Stimulated activated CD4-positive, alpha-beta T cell treated with anti-CD3 and anti-CD28 coated beads, Interleukin-1b, Interleukin-23, amount 100 ng/mL, for 48 hours (primary cell): ENCODE measurements at places on chromosomes 13 and 19.

DNA sequence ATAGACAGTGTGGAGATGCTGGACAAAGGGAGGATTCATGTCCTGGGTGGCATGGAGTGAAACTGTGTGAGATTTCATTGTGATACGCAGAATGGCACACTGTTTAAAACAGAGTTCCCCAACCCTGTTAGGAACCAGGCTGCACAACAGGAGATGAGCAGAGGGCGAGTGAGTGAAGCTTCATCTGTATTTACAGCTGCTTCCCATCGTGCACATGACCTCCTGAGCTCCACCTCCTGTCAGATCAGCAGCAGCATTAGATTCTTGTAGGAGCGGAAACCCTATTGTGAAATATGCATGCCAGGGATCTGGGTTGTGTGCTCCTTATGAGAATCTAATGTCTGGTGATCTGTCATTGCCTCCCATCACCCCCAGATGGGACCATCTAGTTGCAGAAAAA, 72.5 kb downstream of the RAP2A start:
- DNase-seq: no peak

GRCh38 chr13:90919153-90919552, 428.3 kb upstream of the MIR17HG start:
- no peak for DNase-seq

GRCh38 chr19:48958006-48958405, 3.3 kb downstream of the BAX start:
- DNase-seq: no peak

DNA sequence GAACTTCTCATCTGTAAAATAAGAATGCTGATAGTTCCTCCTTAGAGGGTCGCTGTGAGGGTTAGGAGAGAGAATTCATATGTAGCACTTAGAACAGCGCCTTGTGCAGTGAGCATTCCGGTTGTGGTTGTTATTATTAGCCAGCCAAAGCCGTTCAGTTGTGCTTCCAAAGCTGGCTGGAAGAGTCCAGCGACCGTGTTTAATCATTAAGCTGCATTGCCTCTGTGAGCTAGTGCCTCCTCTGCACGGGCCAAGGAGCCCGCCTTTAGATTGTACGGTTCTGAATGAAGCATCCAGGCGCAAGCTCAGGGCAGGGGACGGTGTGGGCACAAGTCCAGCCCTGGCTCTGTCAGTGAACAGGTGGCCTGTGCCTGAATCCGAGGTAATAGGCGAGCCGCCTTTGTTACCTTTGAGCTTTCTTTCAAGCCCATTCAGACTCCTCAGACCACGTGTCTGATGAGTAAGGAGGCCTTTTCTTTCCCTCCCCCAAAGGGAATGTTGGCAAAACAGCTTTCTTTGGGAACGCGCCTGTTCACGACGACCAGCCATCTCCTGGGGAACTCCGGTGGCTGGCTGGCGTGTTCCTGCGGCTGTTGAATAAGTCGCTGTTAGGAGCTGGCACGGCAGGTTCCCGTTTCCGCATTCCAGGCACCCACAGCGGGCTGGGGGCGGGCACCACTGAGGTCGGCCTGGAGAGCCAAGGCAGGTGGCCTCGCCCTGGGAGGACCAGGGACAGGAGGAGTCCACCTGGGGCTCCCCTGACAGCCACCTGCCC, 25.1 kb downstream of the SIPA1L3 start:
- peak; percentile 3 for DNase-seq

DNA sequence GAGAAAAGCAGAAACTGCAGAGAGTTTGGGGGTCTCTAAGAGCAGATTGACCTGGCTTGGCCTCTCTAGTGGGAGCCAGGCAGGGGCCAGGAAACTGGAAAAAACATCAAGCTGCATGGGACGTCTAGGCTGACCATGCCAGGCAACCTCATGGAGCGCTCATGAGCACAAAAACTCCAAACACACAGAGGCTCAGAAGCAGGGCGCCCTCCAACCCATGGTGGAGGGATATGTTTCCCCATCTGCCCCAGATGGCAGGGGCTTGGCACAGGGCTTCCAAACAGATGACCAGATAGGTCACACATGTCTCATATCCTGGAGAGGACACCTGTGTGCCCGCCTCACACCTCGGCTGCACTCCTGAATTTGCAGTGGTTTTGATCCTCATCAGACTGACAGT, 879.0 kb downstream of the UQCRFS1 start:
- DNase-seq: no peak

- DNase-seq: no peak
These were observed 15.0 kb downstream of the EFNB2 start for GRCh38 chr13:106520251-106521054.

DNA sequence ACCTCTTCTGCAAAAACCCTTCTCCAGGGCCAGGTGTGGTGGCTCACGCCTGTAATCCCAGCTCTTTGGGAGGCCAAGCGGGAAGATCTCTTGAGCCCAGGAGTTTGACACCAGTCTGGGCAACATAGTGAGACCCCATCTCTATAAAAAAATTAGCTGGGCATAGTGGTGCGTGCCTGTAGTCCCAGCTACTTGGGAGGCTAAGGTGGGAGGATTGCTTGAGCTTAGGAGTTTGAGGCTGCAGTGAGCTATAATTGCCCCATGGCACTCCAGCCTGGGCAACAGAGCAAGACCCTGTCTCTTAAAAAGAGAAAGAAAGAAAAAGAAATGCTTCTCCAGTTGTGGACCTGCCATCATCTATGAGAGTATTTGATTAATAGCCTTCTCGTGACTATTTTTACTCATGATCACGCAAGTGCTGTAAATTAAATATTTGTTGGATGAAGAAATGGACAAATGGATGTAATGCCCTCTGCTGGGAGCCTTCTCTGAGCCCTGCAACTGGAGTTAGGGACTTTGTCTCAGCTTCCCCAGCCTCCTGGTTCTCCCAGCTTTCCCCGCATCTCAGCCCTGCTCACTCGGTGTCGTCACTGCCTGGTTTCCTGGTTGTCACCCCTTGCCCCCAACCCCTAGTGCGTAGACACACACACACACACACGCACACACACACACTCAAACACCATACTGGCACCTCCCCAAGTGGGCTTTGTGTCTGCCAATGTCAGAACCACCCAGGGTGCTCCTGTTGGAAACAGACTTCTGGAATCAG, 12.2 kb downstream of the WIZ start:
- DNase-seq: no peak

- peak; percentile 75 for DNase-seq
These were observed 405.0 kb downstream of the COG6 start for GRCh38 chr13:40060296-40061007.

DNA sequence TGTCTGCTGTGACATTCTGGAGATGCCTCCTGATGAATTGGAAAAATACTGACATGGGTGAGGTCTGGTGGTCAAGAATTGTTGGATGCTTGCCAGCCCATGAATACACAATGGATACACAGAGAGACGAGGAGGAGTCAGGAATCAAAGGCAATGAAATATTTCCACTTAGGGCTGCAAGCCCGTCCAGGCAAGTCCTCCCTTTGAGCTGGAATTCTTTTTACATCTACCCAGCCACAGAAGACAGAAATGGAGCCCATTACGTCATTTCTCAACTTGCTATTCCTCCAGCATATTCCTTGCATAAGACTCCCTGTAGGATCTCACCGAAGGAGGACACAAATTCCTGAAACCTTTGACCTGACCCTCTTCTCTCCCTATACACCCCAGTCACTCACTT, 15.7 kb upstream of the IGFL4 start:
- no peak for DNase-seq

DNA sequence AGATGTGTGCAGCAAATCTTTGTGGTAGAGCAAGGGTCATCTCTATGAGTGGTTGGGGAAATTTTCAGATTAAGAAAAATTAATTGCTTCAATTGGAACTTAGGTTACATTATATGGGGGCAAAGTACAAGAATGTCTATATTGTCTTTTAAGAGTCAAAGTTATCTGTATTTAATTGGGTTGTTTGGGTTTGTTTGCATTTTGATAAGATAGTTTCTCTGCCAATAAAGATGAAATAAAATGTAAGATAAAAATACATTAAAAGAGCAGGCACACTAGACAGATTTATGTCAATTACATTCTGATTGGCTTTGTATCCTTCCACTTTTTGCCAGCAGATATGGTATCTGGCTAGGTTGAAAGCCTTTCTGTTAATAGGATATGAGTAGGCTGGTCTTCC, 317.2 kb downstream of the OXGR1 start:
- no peak for DNase-seq

GRCh38 chr13:80338781-80339562, 2.0 kb downstream of the SPRY2 start:
- DNase-seq: peak; percentile 5

- no peak for DNase-seq
These were observed 18.8 kb downstream of the KL start for GRCh38 chr13:33034882-33035520.

GRCh38 chr13:94272038-94272437, 207.4 kb downstream of the DCT start:
- no peak for DNase-seq

DNA sequence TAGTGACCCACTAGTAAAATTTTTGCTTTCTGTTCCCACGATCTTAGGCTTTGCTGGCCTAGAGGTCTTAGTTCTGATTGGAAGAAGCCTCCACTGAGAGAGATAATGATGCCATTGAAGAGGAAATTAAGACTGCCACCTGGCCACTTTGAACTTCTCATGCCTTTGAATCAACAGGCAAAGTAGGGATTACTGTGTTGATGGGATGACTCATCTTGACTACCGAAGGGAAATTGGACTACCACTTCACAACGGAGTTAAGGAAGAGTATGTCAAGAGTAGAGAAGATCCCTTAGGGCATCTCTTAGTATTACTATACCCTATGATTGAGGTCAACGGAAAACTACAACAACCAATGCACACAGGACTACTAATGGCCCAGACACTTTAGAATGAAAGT, 12.7 kb upstream of the FREM2 start:
- DNase-seq: no peak

- DNase-seq: peak; percentile 67
These were observed 2.0 kb upstream of the INAFM1 start for GRCh38 chr19:47272448-47273312.

- no peak for DNase-seq
These were observed 4.9 kb downstream of the SIAH3 start for GRCh38 chr13:45846681-45847080.

GRCh38 chr13:98470920-98471319, 106.0 kb downstream of the STK24 start:
- DNase-seq: no peak

DNA sequence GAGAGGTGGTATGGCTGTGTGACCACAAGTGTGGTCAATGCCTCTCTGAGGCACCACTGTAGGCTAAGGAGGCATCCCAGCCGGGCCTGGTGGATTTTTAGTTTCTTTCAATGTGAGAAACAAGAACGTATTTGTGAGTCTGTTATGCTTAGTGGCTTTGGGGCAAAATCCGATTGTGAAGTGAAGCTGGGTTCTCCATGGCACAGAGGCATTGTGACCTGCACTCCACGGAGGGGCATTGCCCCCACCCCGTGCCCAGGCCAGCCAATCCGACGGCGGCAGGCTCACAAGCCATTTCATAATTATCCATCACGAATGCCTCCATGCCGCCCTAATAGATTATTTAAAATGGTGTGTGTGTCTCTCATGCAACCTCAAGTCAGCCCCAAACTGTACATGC, 151.6 kb downstream of the ZNF536 start:
- DNase-seq: no peak

- DNase-seq: peak; percentile 54
These were observed 3.5 kb downstream of the KLF2 start for GRCh38 chr19:16327911-16328823.

DNA sequence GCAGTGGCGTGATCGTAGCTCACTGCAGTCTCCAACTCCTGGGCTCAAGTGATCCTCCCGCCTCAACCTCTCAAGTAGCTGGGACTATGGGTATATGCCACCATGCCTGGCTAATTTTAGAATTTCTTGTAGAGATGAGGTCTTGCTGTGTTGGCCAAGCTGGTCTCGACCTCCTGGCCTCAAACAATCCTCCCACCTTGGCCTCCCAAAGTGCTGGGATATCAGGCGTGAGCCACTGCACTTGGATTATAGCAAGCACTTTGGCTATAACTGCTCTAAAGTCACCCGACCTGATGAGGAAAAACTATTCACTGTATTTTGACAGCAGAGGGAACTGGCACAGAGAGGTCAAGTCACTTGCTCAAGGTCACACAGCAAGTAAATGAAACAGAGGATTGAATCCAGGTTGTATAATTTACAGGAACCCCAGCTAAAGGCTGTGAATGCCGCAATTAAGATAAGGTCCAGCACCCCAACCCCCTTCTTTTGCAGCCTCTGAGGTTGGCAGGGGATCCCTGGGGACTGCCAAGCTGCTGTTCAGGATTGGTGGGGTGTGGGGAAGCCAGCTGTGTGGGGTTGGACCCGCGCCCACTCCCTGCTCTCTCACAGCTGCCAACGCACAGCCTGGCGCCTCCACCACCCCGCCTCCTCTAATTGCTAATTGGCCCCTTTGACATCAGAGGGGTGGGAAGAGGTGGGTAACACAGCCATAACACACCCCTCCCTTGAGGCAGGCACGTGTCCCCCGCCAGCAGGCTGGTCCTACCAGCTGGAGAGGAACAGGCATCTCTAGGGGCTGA, 6.0 kb downstream of the TMIGD2 start:
- no peak for DNase-seq

DNA sequence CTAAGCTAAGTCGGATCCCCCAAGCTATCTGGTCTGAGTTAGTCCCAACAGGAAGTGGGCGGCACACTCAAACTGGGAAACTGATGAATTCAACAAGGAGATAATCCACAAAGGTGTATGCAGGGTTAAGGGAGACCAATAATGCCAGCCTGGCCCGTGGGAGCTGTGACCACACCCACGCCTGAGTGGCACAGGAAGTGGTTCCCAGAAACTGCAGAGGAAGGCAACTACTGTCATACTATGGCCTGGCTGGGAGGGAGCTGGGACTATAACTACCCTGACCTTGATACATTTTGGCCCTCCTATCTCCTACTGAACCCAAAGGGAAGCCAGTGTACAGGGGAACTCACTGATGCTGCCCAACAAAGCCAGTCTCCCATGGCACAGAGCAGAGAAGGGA, 85.5 kb upstream of the TDRD3 start:
- no peak for DNase-seq

DNA sequence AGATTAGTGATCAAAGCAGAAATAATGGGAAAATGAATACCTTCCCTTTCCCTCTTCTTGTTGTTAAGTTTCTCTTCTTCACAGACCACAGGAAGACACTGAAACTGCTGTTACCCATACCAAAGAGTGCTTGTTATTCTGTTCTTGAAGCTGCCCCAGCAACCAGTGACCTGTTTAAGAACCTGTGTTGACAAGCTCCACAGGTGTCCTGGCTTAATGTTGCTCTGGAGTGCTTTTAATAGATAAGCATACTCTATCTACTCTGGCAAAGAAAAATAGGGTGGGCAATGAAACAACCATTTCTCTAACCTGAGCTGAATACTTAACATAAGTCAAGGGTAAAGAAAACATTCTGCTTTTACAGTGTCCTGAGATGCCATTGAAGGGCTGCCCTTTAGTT, 506.7 kb upstream of the GPC6 start:
- no peak for DNase-seq

- no peak for DNase-seq
These were observed 4.8 kb downstream of the SYNGR4 start for GRCh38 chr19:48368936-48369335.

- no peak for DNase-seq
These were observed 314.7 kb upstream of the DACH1 start for GRCh38 chr13:72181661-72182060.
